Activated naive CD8-positive, alpha-beta T cell treated with anti-CD3 and anti-CD28 coated beads, Interleukin-2, amount 50 U/mL, for 16 hours (primary cell): ENCODE measurements at places on chromosomes 16 and 17.

DNA sequence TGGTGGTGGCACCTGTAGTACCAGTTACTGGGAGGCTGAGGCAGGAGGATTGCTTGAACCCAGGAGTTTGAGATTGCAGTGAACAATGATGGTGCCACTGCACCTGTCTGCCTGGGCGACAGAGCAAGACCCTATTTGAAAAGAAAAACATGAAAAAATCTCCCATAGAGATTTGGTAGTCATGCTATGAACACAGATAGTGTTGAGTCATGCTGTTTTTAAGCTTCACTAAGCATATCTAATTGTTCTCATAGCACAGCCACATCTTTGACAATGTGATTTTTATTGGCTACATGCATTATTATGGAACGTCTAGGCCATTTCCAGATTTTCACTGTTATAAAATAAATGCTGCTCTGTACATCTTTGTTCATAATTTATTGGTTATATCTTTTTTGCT, 6.0 kb downstream of the IL34 start:
- no peak for DNase-seq

- no peak for DNase-seq
Observed at GRCh38 chr16:2487517-2487842, 12.6 kb downstream of the TBC1D24 start.

GRCh38 chr16:13503960-13504635, 415.9 kb upstream of the ERCC4 start:
- DNase-seq: no peak

GRCh38 chr16:11699234-11699894, 31.1 kb downstream of the SNN start:
- DNase-seq: no peak

GRCh38 chr17:80799538-80800480, 191.8 kb upstream of the CHMP6 start:
- DNase-seq: no peak

- no peak for DNase-seq
Observed at GRCh38 chr17:66357037-66357436, 54.6 kb downstream of the PRKCA start.

DNA sequence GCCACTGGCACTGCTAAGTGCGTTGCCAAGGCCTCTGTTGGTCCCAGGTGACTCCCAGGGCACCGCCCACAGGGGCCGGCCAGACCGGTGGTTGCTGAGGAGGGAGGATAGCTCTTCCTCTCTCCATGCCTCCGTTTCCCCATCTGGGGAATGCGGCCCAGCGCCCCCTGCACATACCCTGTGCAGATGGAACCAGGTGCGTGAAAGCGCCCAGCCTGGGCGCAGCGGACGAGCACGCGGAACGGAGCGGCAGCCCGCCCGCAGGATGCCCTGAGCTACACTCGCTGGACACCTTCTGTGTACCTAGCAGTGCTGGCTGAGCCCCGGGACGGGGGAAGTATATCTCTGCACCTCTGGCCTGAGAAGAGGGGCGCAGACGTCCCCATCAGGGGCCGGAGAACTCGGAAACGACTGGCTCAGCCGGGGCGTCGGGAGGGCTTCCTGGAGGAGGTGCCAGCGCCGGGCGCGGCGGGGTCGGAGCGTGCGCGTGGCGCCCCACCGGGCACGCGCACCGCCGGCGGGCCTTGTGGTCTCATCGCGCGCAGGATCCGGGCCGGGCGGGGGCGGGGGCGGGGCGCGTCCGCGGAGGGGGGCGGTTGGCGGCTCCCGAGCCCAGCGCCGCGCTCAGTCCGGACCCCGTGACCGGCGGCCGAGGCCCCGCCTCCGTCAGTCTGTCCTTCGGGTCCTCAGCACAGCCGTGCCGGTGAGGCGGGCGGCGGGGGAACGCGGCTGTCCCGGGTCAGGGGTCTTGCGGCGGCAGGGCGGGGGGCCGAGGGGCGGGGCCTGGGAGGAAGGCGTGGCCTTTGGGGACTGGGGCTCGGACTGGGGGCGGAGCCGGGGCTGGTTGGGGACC, at the start of the genes CCDC78 and HAGHL:
Gene CCDC78 (minus strand): TSS at position 6 of the 853 bp plus-strand sequence. CDS start 76 bp downstream, outside the sequence.
Gene HAGHL (plus strand): TSS at position 669 of the 853 bp plus-strand sequence. CDS start 404 bp downstream, outside the sequence.
- peak; percentile 43 for DNase-seq

DNA sequence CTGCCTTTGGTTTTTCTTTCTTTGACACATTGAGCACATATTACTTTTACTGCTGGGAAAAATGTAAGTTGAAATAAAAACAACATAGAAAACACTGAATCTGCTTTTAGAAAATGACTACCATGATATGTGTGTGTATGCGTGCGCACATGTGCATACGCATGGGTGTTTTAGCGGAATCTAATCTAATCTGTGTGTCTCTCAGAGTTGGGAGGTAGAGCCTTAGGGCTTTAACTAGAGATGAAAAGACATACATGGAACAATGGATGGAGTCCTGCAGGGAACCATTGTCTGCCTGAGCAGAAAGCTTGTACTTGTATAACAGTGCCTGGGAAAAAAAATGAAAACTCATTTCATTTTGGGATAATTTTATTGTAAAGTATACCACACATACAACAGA, 12.4 kb downstream of the SLFN5 start:
- DNase-seq: no peak

DNA sequence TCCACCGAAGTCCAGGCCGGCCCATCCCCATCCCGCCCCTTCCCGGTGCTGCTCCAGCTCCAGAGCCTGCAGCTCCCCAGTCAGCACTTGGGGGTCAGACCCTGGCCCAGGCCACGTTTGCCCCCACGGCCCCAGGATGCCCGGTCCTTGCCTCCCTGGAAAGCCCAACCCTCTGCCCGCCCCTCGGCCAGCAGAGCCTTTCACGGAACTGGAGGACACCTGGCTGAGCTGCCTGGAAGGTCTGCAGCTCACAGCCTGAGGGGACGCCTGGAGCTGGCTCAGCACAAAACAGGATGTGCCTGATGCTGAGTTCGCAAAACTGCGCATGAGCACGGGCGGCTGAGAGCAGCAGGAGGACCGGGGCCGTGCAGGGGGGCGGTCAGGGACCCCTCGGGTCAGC, 29.7 kb upstream of the SSTR5 start:
- no peak for DNase-seq

GRCh38 chr16:80637621-80638020, 96.8 kb downstream of the DYNLRB2 start:
- DNase-seq: no peak

DNA sequence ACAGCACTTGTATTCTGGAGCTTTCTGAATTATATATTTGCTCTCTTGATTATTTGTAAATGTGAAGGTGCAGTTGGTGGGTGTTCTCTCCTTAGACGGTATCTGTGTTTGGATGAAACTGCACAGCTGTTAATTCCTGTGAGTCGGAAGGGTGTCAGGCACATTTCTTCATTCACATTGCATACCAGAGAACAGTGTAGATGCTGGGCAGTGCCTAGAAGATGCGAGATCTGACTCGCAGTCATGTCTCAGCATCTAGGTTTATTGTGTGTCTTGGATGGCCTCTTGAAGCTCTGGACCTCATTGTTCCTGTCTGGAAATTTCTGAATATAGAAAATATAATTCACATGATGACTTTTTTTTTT, 61.2 kb downstream of the CLEC16A start:
- DNase-seq: no peak

DNA sequence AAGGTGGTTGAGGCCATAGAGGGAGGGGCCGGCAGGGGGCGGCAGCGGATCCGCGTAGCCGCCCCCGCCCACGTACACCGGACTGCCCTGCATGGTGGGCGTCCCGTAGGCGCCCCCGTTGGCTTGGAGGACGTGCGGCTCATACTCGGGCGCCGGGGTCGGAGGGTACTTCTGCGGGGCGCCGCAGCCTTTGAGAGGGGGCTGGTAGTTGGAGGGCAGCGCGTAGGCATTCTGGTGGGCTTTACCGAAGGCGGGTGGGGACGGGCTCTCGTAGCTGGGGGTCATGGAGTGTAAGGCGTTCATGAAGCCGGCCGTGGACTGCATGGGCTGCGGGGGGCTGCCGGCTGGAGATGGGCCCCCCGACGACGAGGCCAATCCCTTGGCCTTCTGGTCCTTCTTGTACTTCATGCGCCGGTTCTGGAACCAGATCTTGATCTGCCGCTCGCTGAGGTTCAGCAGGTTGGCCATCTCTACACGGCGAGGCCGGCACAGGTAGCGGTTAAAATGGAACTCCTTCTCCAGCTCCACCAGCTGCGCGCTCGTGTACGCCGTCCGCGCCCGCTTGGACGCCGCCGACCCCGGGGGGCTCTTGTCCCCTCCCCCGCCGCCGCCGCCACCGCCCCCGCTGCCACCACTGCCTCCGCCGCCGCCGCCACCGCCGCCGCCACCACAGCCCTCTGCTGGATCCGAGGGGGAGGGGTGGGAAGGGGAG, 5.7 kb upstream of the HOXB2 start:
- DNase-seq: no peak

DNA sequence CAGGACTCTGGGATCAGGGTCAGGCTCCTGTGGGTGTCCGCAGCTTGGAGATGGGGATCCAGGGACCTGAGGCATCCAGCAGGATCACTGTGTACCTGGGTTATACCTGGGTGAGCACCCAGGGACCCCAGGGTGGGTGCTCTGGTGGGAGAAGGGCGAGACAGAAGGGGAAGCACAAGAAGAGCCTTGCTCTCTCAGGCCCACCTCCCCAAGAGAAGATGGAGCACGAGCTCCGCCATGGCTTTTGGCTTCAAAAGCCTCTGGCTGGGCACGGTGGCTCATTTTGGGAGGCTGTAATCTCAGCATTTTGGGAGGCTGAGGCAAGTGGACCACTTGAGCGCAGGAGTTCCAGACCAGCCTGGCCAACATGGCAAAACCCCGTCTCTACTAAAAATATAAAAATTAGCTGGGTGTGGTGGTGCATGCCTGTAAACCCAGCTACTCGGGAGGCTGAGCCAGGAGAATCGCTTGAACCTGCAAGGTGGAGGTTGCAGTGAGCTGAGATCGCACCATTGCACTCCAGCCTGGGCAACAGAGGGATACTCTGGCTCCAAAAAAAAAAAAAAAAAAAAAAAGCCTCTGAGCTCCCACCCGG, 8.9 kb downstream of the DRC7 start:
- DNase-seq: no peak

- no peak for DNase-seq
Observed at GRCh38 chr17:72119873-72120641, 763 bp upstream of the SOX9 start.

GRCh38 chr16:26026709-26027450, 335.1 kb downstream of the HS3ST4 start:
- DNase-seq: no peak

- no peak for DNase-seq
Observed at GRCh38 chr16:7744546-7745264, 412.1 kb downstream of the RBFOX1 start.

DNA sequence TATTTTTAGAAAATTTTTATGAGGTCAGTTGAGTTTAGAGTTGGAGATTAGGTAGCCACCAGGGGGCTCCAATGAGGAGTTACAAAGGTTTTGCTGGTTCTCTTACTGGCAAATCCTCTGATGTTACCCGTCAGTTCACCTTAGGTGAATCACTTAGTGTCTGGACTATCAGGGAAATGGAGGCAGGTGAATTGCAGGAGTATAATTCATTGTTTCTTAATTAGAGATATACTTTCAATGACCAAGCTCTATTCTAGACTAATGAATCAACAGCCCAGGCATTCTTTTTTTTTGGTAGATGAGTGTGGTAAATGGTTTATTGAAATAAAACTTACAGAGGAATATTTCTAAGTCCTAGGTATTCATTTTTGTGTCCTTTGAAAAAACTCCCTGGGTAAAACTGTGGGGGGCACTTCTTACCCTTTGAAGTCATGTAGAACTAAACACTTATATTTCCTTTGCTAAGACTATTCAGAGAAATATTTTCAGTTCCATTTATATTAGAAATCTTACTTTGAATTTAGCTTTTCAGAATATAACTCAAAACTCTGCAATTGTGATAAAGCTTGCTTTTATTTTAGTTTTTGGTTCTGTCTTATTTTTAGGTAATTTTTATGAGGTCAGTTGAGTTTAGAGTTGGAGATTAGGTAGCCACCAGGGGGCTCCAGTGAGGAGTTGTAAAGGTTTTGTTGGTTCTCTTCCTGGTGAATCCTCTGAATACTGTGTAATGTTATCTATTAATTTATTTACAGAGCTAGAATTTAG, 17.7 kb downstream of the PSMD11 start:
- peak; percentile 39 for DNase-seq

GRCh38 chr17:48571024-48571818, 6.9 kb downstream of the HOXB4 start:
- DNase-seq: no peak

GRCh38 chr17:76086384-76086783, 7.4 kb downstream of the ZACN start:
- DNase-seq: no peak
